AG10803 (cell line): ENCODE measurements at places on chromosomes 16 and 17.
A peak's percentile ranks its signal among the peaks of the same experiment; 100 is the strongest.

DNA sequence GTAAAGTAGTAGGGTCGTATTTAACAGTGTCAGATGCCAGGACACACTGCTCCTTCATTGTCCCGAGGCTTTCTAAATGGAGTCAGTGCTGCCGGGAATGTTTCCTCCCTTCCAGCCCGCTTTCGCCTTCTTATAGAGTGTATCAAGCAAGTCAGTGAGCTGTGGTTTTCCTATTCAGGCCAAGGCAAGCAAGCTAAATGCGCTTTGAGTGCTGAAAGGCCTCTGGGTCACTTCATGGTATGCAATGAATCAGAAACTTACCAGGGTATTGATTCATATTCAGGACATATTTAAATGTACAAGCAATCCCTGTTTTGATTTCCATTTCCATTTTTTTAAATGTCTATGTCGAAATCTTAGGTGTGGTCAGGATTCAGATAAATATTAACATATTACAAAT lies 327.9 kb upstream of the SOX9 start:
- DNase-seq, result peak; percentile 77

- DNase-seq, result peak; percentile 45
Measured at GRCh38 chr17:7883781-7884386, 4.7 kb upstream of the CHD3 start.

GRCh38 chr17:11506635-11507034 lies 91.6 kb upstream of the DNAH9 start:
- no peak for DNase-seq

DNA sequence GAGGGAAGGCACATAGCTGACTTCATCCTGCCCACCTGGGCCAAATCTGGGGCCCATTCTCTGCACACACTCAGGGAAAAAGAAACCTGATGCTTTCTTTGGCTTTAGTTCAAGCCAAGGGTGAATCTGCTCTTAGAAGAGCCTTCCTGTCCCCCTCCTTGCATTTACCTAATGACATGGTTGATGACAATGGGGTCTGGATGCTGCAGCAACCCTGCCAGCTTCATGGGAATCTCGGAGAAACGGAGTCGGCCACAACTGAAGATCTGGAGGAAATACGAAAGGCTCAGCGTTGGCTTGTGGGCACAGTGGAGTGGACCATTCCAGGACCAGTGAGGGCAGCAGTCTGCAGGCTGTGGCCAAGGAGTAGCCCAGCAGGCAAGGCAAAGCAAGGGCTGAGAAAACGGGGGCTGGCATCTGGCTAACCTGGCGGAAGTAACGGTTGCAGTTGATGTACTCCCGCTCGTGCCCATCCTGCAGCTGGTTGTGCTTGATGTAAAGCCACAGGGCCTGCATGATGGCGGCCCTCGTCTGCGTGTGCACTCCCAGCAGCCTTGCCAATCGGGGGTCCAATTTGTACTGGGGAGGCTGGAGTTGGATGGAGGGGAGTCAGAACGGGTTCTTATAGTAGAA lies 6.4 kb upstream of the FTSJ3 start:
- no peak for DNase-seq

DNA sequence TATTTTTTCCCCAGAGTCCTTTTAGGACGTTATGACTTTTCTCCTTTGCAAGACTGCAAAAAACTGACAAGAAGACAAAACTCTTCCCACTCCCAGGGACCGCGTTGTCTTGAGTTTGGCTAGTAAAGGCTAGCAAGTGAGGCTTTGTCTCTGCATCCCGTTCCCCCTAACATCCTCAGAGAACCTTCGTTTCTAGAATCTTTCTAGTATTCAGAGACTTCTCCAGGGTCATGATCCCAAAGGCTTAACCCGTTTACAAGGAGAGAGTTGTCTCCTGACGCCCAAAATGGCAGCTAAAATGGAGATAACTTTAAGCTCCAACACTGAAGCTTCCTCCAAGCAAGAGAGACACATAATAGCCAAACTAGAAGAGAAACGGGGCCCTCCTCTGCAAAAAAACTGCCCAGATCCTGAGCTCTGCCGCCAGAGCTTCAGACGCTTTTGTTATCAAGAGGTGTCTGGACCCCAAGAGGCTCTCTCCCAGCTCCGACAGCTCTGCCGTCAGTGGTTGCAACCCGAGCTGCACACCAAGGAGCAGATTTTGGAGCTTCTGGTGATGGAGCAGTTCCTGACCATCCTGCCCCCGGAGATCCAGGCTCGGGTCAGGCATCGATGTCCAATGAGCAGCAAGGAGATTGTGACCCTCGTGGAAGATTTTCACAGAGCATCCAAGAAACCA lies 843 bp downstream of the ZNF174 start:
- peak; percentile 9 for DNase-seq

GRCh38 chr17:6576038-6576785 lies 19.9 kb upstream of the PITPNM3 start:
- DNase-seq, result no peak

DNA sequence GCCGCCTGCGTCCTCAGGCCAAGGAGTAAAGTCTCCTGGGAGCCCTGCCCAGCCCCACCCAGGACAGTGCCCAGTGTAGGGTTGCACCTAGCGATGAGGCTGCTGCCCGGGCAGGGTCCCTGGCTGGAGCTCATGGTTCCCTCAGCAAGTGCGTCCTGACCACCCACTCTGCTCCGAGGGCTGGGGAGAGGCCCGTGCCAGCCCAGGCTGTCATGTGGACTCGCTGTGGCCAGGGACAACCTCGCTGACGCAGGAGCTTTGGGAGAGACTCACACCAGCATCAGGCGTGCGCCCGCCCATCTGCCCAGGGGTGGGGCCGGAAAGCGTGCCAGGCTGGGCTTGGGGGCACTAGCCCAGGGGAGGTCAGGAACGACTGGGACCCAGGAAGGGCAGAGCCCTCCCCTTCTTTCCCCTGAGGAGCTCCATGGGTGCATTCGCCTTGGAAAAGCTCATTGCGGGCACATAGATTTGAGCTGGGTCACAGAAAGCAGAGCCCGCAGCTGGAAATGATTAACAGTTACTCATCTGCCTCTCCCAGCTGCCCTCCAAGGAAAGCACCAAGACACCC lies 19.7 kb downstream of the DPEP1 start:
- DNase-seq, result peak; percentile 87

- DNase-seq, result no peak
Measured at GRCh38 chr17:57357830-57358430, 101.6 kb downstream of the MSI2 start.

- peak; percentile 91 for DNase-seq
Measured at GRCh38 chr17:8226536-8227237, 16.3 kb upstream of the AURKB start.
